HFFc6 (cell line): ENCODE measurements at places on chromosomes 5 and 9.

DNA sequence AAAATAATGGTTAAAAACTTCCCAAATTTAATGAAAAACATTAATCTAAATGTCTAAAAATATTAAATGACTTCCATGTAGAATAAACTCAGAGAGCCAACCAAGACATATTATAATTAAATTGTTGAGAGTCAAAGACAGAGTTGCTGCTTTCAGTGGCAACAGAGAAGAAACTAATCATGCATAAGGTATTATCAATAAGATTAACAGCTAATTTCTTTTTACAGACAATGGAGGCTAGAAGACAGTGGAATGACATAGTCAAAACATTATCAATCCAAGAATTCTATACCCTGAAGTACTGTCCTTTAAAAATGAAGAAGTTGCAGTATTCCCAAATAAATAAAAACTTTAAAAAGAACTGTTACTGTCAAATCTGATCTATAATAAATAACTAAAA is 268.7 kb downstream of the IRX2 start:
- H3K27me3 ChIP-seq, result no peaks in the 10 kb centered on the region; the same call in 1 of the 2 replicates
- DNase-seq, result no peak
- H3K36me3 ChIP-seq, result peaks cover 6% of the 10 kb centered on the region; the same call in 1 of the 2 replicates
- H3K4me3 ChIP-seq, result no peak overlapping the region
- no peak overlapping the region for H3K27ac ChIP-seq
- no peaks in the 10 kb centered on the region for H3K4me1 ChIP-seq

DNA sequence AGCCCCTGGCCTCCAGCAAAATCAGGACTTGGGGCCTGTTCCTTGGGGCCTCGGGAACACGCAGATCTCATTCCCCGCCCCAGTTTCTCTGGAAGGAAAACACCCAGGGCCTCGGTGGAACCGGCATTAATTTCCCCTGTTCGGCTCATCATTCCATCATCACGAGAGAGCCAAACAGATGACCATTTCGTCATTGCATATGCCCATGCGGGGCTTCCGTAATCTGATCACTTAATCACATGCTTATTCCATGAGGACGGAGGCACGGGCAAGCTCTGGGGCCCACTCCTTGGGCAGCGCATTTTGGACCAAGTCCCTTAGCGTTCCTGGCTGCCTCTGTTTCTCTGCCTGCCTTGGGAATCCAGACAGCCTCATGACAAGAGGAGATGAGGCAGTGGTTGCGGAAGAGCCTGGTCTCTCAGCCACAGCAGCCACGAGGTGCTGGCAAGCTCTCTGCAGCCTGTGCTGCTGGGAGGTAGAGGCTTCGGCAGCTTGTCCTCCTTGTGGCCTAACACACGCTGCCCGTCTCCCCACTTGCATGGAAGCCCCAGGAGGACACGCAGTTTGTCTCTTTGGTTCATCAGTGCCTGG is 65.0 kb upstream of the IER5L start:
- H3K4me1 ChIP-seq, result peaks cover 28% of the 10 kb centered on the region
- peaks cover 5% of the 10 kb centered on the region for H3K27me3 ChIP-seq
- DNase-seq, result peak; percentile 36
- H3K27ac ChIP-seq, result peak overlapping the region; percentile 66; the same call in 1 of the 2 replicates

DNA sequence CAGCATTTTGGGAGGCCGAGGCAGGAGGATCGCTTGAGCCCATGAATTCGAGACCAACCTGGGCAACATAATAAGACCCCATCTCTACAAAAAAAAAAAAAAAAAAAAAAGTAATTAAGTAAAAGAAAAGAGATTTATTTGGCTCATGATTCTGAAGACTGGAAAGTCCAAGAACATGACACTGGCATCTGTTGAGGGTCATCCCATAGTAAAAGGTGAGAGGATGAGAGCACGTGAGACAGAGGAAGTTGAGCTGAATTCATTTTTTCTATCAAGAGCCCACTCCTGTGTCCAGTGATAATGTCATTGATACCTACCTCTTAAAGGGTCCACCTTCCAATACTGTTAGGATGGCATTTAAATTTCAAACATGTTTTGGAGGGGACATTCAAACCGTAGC is 19.8 kb downstream of the CREBRF start:
- H3K27me3 ChIP-seq, result no peaks in the 10 kb centered on the region
- no peak for DNase-seq
- no peak overlapping the region for H3K27ac ChIP-seq
- no peak overlapping the region for H3K4me3 ChIP-seq

DNA sequence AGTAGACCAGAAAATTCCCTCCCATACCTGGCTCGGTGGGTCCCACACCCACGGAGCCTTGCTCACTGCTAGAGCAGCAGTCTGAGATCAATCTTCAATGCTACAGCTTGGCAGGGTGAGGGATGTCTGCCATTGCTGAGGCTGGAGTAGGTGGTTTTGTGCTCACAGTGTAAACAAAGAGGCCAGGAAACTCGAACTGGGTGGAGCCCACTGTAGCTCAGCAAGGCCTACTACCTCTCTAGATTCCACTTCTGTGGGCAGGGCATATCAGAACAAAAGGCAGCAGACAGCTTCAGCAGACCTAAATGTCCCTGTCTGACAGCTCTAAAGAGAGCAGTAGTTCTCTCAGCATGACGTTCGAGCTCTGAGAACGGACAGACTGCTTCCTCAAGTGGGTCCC is 5.6 kb upstream of the GZMA start:
- H3K4me1 ChIP-seq, result no peaks in the 10 kb centered on the region
- peaks cover 8% of the 10 kb centered on the region for H3K27me3 ChIP-seq
- peaks cover 21% of the 10 kb centered on the region; the same call in 1 of the 2 replicates for H3K36me3 ChIP-seq
- H3K4me3 ChIP-seq, result no peak overlapping the region

- H3K36me3 ChIP-seq, result no peaks in the 10 kb centered on the region
- H3K27me3 ChIP-seq, result peaks cover 2% of the 10 kb centered on the region; the same call in 1 of the 2 replicates
- H3K4me3 ChIP-seq, result no peak overlapping the region
- DNase-seq, result no peak
Measured at GRCh38 chr5:8553364-8553763, 684.4 kb downstream of the MTRR start.

DNA sequence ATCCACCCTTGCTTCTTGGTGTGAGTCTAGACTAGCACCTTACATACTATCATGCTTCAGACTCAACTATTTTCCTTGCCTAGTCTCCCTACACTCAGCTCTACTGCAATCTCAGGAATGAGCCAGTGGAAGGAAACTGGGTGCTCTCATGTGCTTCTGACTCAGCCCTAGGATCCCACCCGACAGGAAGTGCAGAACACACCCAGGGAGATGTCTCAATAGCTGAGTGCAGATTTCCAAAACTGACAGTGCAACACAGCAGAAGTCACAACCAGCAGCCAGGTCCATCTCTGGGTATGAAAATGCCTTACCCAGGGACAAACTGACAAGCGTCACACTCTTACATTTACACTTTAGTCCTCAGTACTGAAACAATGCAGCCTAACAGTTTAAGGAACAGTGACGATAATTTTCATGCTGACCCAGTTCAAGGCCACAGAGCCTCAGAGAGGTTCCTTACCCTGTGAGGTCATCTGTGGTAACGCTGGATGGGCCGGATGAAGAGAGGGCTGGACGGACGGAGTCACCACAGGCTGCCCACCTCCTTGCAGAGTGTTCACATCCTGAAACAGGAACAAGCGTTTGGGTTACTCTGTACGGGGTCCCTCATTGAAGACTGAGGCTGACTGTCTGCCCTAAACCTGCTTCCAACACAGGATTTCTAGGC is 33.0 kb downstream of the FKBP15 start:
- peak overlapping the region; percentile 78 for H3K4me3 ChIP-seq
- H3K27ac ChIP-seq, result peak overlapping the region; percentile 96
- peak; percentile 88 for DNase-seq
- peaks cover 50% of the 10 kb centered on the region for H3K36me3 ChIP-seq
- peaks cover 54% of the 10 kb centered on the region for H3K4me1 ChIP-seq

DNA sequence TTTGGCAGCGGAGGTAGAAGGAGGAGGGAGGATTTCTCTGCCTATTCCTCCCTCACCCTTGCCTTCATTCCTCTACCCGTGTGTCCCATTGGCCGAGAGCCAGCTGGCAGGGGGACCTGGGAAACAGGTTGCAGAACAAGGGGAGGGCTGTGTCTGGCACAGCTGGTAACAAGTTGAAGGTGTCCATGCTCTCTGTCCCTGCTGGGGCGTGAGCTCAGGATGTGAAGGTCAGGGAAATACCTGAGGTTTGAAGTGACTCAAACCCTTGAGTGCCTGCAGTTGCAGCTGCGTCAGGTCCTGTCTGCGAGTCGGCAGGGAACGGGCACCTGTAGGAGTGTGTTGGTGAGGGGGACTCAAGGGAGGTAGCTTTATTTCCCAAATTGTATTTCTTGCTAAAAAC is 16.2 kb downstream of the MIGA2 start:
- H3K27me3 ChIP-seq, result no peaks in the 10 kb centered on the region
- H3K4me1 ChIP-seq, result 0 out of 2 replicates have a peak, but pooled peaks cover 5% of the 10 kb centered on the region
- H3K4me3 ChIP-seq, result no peak overlapping the region

GRCh38 chr9:89464300-89464901 is 33.5 kb downstream of the SEMA4D start:
- no peak overlapping the region for H3K27ac ChIP-seq
- H3K36me3 ChIP-seq, result no peaks in the 10 kb centered on the region
- H3K4me3 ChIP-seq, result no peak overlapping the region

DNA sequence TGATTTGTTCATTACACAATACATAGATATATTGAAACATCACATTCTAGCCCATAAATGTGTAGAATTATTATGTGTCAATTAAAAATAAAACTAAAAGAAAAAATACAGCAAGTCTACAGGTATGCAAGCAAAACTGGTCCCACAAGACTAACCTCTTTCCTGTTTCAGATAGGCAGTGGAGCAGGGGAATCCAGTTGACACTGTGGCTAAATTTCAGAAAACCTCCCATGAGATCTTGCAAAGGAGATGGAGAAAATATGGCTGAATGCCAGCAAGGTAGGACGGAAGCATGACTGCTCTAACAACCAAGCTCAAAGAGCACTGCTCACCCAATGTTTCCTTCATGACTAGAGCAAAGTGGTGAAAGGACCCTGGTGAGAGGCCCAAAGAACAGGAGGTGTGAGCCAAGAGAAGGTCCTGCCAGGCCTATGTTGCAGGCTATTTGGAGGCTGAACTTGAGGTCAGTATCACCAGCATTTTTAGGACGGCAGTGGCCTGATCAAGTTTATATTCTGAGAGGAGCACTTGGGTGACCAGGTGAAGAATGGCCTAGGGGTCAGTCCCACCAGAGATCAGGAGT is 1.1 kb upstream of the SH3TC2 start:
- no peak for DNase-seq
- peak overlapping the region; percentile 84 for H3K4me3 ChIP-seq
- peak overlapping the region; percentile 98; the same call in 1 of the 2 replicates for H3K27ac ChIP-seq
- peaks cover 65% of the 10 kb centered on the region for H3K4me1 ChIP-seq
- H3K36me3 ChIP-seq, result peaks cover 34% of the 10 kb centered on the region

DNA sequence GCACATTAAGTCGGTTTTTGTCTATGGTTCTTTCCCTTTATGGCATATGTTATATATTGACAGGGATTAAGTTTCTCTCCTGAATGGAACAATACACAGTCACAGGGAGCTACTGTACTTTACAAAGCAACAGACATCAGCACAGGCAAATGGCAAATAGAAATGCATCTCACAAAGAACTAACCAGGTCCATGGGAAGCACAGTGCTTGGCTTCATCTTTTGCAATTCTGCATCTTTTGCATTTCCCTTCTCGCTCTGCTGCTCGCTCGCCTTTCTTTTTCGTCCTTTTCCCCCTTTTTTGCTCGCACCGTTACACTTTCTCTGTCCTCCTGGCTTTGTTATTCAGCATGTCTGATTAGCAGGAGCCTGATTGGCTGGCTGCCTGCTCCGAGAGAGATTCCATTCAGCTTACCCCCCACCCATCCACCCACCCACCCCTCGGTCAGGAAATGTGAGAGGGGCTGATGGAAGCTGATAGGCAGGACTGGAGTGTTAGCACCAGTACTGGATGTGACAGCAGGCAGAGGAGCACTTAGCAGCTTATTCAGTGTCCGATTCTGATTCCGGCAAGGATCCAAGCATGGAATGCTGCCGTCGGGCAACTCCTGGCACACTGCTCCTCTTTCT is at the start of gene ADAMTSL1:
ADAMTSL1 (plus strand) TSS at position 502 of the 628 bp plus-strand sequence; CDS start at position 582, 80 bp downstream.
- peak within 1 kb of the TSS; percentile 96 for H3K4me3 ChIP-seq
- H3K36me3 ChIP-seq, result peaks cover 32% of the 10 kb centered on the region
- DNase-seq, result peak; percentile 37
- H3K4me1 ChIP-seq, result peaks cover 74% of the 10 kb centered on the region

DNA sequence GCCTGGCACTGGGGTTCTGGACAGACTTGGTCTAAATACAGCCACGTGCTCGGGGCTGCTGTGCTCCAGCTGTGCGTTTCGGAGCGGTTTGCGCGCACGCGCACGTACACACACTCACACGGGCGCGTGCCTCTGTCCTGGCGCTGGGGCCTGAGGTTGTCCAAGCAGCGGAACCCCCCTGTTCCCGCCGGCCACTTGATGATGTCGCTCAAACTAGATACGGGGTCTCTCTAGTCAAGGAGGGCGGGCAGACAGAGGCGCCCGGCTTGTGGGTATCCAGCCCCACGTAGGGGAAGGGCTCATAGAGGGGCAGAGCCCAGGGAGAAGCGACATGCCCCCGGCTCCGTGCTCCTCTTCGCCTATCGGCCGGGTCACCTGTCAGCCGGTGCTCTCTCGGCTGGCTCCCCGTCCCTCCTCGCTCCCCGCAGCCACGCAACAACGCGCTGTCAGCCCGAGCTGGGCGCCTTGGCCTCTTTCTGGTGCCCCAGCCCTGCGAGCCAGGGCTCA is 8.9 kb downstream of the NR2F1-AS1 start:
- H3K27ac ChIP-seq, result no peak overlapping the region
- no peaks in the 10 kb centered on the region for H3K27me3 ChIP-seq
- H3K4me1 ChIP-seq, result peaks cover 17% of the 10 kb centered on the region
- H3K36me3 ChIP-seq, result peaks cover 32% of the 10 kb centered on the region
- no peak overlapping the region for H3K4me3 ChIP-seq

GRCh38 chr5:173050791-173051190 is 5.4 kb upstream of the CREBRF start:
- H3K4me1 ChIP-seq, result peaks cover 54% of the 10 kb centered on the region
- no peaks in the 10 kb centered on the region for H3K36me3 ChIP-seq
- H3K4me3 ChIP-seq, result peak overlapping the region; percentile 28
- peak overlapping the region; percentile 64 for H3K27ac ChIP-seq
- peak; percentile 40 for DNase-seq

DNA sequence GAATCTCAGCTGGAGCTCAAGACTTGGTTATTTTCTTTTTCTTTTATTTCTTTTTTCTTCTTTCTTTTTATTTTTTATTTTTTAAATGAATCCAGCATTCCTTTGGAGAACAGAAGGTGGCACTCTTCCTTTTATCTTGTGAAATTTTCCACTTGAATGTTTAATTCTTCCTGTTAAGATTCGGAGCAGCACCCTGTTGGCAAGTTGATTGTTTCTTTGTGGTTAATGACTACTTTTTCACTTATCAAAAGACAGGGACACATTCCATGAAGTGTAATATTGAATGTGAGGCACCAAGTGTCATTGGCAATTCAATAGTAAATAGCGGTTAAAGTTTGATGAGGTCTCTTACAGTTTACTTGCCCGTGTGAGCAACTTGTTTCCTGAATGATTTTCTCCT is 240.5 kb upstream of the CHD1 start:
- H3K27ac ChIP-seq, result no peak overlapping the region
- no peaks in the 10 kb centered on the region for H3K36me3 ChIP-seq
- no peaks in the 10 kb centered on the region for H3K4me1 ChIP-seq
- no peak for DNase-seq
- no peaks in the 10 kb centered on the region for H3K27me3 ChIP-seq
- no peak overlapping the region for H3K4me3 ChIP-seq

GRCh38 chr5:14440223-14440581 is 141.4 kb upstream of the OTULINL start:
- H3K27me3 ChIP-seq, result peaks cover 28% of the 10 kb centered on the region
- no peak for DNase-seq
- H3K4me3 ChIP-seq, result peak overlapping the region; percentile 88
- H3K4me1 ChIP-seq, result peaks cover 100% of the 10 kb centered on the region
- peak overlapping the region; percentile 98 for H3K27ac ChIP-seq
